Activated T-helper 1 cell treated with anti-CD3 and anti-CD28 coated beads, Interleukin-12 subunit alpha, Interleukin-12 subunit beta, Interleukin-2, Interleukin-4 antibody, amounts not matched to agents 30 ng/mL and 10 ng/mL and 1 ng/mL, durations not matched to agents 14 hours and 24 hours and 36 hours (primary cell): ENCODE measurements at places on chromosomes 3 and 15. TPM values are rescaled to one million over a fixed set of nuclear protein-coding genes. Genes with fewer than 3 reads are reported as not detected.

The ADPGK gene
- 94.0 and 101 TPM in 2 replicates for total RNA-seq

The CCNL1 gene
- 167 and 204 TPM in 2 replicates for total RNA-seq

The STXBP5L gene
- not detected in 2 replicates for total RNA-seq

The GOLGA8Q gene
- total RNA-seq: 1.1 and 2.0 TPM in 2 replicates

The ACP3 gene
- total RNA-seq: not detected in 2 replicates

The SH2D7 gene
- total RNA-seq: not detected in 2 replicates

- H3K4me1 ChIP-seq: no peaks in the 10 kb centered on the region
These were observed 54.9 kb downstream of the SLCO3A1 start for GRCh38 chr15:91908391-91908790.

DNA sequence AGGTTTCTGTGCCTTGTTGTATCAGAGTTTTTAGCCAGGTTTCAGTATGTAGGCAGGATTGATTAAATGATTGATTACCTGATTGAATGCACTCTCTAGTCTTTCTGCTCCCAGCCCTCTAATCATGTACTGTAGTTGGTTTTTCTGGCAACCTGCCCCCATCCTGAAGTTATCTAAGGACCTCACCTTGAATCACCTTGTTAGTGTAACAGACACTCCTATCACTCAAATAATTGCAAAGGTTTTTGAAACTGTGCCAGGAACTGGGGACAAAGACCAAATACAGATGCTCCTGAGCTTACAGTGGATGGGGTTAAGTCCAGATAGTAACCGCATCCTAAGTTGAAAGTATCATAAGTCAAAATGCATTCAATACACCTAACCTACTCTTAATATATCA is 141.5 kb upstream of the EIF1B start:
- no peak for DNase-seq
- H3K4me3 ChIP-seq: no peak overlapping the region
- H3K4me1 ChIP-seq: no peaks in the 10 kb centered on the region
- no peaks in the 10 kb centered on the region for H3K36me3 ChIP-seq

DNA sequence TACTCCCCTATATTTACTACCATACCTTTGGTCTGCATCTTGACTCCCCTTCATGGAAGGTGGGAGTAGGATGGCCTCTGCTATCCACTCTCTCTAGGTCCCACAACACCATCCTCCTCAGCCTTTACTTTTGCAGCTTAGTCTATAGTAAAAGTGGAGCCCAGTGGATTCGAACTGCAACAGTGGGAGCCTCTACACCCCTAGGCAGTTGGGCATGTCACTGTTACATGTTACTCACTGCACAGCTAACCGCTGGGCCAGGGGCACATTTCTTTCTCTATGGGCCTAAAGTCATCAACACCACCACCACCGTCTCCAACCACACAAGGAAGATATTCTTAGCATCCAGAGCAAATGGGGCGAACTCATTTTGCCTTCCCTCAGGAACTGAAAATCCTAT is 62.9 kb downstream of the KLF13 start:
- DNase-seq: no peak
- peak overlapping the region; percentile 66 for H3K27ac ChIP-seq
- no peaks in the 10 kb centered on the region for H3K27me3 ChIP-seq
- peak overlapping the region; percentile 61 for H3K4me3 ChIP-seq
- H3K36me3 ChIP-seq: peaks cover 11% of the 10 kb centered on the region
- H3K4me1 ChIP-seq: peaks cover 60% of the 10 kb centered on the region

GRCh38 chr3:9552252-9552999 is 1.2 kb downstream of the LHFPL4 start:
- no peak overlapping the region for H3K27ac ChIP-seq
- peak; percentile 23 for DNase-seq
- no peak overlapping the region for H3K4me3 ChIP-seq

GRCh38 chr15:27725731-27726130 is 373.4 kb downstream of the OCA2 start:
- no peaks in the 10 kb centered on the region for H3K27me3 ChIP-seq
- DNase-seq: no peak
- H3K4me1 ChIP-seq: no peaks in the 10 kb centered on the region
- no peak overlapping the region for H3K27ac ChIP-seq

GRCh38 chr3:133717424-133717823 is 28.8 kb upstream of the TF start:
- H3K36me3 ChIP-seq: no peaks in the 10 kb centered on the region
- DNase-seq: no peak
- no peak overlapping the region for H3K4me3 ChIP-seq
- H3K27ac ChIP-seq: no peak overlapping the region
- no peaks in the 10 kb centered on the region for H3K4me1 ChIP-seq

DNA sequence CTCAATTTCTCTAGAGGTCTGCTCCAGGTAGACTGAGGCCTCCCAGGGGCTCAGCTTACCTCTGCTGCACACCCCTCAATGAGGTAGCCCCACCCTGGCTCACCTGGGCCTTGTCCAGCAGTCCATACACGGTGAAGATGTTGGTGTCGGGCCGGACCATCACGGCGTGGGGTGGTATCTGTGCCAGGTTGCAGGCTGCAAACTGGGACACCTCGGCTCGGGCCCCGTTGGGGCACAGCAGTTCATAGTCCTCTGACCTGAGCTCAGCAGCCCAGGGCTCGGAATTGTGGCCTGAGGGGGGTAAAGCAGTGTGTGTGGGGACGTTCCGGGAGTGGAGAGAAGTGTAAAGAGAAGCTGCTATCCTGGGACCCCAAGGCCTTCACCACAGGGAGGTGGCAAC is 23.2 kb downstream of the MELTF start:
- H3K36me3 ChIP-seq: no peaks in the 10 kb centered on the region
- H3K27me3 ChIP-seq: peaks cover 4% of the 10 kb centered on the region
- H3K4me3 ChIP-seq: no peak overlapping the region
- peaks cover 10% of the 10 kb centered on the region for H3K4me1 ChIP-seq
- no peak for DNase-seq

DNA sequence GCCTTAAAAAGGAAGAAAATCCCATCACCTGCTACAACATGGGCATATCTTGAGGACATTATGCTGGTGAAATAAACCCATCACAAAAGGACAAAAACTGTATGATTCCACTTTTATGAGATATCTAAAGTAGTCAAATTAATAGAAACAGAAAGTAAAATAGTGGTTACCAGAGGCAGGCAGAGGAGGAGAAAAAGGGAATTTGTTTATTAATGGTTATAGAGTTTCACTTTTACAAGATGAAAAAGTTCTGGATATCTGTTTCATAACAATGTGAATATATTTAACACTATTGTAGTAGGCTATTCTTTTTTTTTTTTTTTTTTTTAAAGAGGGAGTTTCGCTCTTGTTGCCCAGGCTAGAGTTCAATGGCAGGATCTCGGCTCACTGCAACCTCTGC is 40.4 kb downstream of the DPH3 start:
- H3K27me3 ChIP-seq: no peaks in the 10 kb centered on the region
- H3K4me3 ChIP-seq: no peak overlapping the region
- no peaks in the 10 kb centered on the region for H3K4me1 ChIP-seq
- no peak overlapping the region for H3K27ac ChIP-seq

DNA sequence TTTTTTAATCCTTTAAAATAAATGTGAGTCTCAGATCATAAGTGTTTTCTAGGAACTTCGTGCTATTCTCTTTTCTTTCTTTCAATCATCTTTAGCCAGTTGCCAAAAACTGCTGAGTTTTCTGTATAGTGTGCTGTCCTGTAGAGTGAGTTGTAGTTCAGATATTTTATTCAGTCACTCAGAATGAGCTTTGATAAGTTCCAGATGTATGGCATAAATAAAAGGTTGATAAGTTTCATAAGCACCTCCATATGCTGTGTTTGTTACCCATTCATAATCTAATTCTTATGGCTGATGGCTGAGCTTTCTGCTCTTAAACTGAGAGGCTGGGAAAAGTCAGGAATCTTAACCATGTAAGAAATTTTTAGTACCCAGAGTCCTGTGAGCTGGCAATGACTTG is 59.3 kb upstream of the COL6A6 start:
- no peaks in the 10 kb centered on the region for H3K27me3 ChIP-seq
- DNase-seq: no peak
- H3K4me1 ChIP-seq: no peaks in the 10 kb centered on the region
- H3K36me3 ChIP-seq: no peaks in the 10 kb centered on the region
- H3K4me3 ChIP-seq: no peak overlapping the region

DNA sequence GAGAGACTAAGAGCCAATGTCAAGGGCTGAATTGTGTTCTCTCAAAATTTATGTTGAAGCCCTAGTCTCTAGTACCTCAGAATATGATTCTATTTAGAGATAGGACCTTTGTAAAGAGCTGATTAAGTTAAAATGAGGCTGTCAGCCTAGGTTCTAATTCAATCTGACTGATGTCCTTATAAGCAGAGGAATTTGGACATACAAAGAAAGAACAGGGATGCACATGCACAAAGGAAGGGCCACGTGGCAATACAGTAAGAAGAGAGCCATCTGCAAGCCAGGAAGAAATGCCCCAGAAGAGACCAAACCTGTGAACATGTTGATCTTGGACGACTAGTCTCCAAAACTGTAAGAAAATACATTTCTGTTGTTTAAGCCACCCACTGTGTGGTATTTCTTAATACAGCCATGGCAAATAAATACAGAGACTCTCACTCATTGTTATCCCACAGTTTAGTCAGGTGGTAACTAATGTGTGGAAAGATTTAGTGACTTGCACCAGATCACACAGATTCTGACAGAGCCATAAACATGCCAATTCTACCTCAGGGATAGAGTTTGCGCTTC is 652.2 kb downstream of the NAALADL2 start:
- no peaks in the 10 kb centered on the region for H3K36me3 ChIP-seq
- no peak for DNase-seq
- no peak overlapping the region for H3K27ac ChIP-seq
- H3K4me1 ChIP-seq: no peaks in the 10 kb centered on the region

GRCh38 chr3:32113981-32114545 is 7.6 kb downstream of the GPD1L start:
- H3K36me3 ChIP-seq: peaks cover 16% of the 10 kb centered on the region
- peak overlapping the region; percentile 83 for H3K4me3 ChIP-seq
- peak overlapping the region; percentile 94 for H3K27ac ChIP-seq
- no peak for DNase-seq

DNA sequence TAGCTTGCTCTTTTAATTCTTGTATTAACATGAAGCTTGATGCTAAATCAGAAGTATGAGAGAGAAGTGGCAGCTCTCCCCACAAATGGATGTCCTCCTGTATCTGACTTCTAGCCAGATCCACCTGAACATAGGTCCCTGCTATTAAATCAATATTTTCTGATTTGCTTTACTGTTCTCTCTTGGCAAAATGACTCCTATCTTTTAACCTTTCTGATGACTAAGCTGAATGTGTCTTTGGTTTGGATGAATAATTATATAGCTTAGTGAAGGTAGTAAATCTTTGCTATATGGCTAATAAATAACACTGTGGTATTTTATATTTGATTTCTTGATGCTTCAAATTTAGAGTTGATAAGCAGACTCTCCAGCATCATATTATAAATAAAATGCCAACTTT is 28.3 kb upstream of the ARL14 start:
- H3K4me1 ChIP-seq: no peaks in the 10 kb centered on the region
- DNase-seq: no peak
- no peak overlapping the region for H3K4me3 ChIP-seq
- no peak overlapping the region for H3K27ac ChIP-seq

DNA sequence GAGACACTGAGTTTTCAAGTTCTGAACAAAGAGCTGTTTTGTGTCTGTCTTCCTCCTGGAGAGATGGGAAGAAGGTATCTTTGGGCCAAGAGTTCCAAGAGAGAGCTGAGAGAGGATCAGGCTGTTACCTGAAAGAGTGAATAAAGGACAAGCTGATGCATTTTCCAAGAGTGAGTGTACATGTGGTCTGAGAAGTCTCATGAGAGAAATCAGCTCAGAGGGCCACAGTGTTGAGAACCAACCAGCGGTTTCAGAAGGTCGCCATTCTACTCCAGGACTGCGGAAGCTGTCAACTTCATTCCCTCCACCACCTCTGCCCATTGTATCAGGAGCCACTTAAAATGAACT is 42.7 kb upstream of the PPP2R3A start:
- no peaks in the 10 kb centered on the region for H3K36me3 ChIP-seq
- H3K27ac ChIP-seq: no peak overlapping the region
- no peaks in the 10 kb centered on the region for H3K4me1 ChIP-seq
- no peak for DNase-seq
- H3K4me3 ChIP-seq: no peak overlapping the region

DNA sequence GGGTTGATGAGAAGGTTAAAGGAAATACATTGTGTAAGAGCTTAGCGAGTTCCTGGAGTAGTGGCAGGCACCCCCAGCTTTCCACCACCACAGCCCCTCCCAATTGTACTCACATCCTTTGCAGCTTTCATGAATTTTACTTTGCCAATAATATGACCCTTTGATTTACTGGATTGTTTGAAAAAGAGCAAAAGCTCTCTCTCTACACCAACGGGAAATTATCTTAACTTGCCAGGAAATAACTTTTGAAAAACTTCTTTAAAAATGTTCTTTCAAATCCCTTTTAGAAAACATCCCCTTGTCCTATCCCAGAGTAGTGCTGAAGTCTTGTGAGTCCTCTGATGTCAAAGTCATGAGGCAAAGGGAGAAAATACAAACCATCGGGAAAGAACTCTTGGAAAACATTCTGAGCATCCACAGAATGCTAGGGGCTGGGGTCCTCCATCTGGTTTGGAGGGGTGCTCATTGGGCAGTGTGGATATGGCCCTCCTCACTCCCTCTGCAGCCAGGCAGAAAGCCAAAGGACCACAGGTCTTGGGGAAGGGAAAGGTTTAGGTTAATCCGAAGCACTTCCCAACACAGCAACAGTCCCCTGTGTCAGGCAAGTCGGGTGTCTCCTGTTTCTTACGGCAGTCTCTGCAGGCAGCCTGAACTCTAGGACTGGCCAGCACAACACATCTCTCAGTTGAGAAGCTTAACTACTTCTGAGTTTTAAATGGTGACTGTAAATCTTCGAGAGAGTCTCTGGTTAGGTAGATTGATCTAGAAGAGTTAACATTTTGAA is 36.5 kb downstream of the BOC start:
- no peaks in the 10 kb centered on the region for H3K36me3 ChIP-seq
- peaks cover 4% of the 10 kb centered on the region for H3K27me3 ChIP-seq
- DNase-seq: no peak

DNA sequence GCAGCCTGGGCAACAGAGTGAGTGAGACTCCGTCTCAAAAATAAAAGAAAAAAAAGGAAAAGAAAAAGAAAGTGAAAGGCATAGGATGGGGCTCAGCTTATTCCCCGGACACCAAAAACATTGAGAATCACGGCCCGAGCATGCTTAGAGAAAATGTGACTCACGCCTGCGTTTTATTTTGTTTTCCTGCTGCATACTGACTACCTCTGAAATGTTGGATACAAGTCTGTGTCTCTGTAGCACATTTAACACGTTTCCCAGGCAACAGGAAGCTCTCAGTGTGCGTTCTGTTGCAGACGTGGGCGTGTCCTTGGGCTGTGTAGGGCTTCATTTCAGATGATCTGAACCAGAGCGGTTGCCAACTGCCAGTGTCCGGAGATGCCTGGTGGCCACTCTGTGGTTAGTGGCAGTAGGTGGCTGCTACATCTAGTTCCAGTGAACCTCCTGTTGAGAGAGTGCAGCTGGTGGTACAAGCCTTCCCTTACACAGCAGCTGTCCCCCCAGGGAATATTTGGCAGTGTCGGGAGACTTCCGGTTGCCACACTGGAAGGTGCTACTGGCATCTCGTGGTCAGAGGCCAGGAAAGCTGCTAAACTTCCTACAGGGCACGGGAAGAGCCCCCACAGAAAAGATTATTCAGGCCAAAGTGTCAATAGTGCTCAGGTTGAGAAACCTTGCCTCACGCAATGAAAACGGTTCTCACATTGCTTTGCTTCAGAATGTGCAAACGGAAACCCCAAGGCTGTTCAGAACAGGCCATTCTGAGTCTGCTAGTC is 3.0 kb downstream of the SLC51A start:
- peak; percentile 56 for DNase-seq
- H3K27ac ChIP-seq: peak overlapping the region; percentile 81
- H3K36me3 ChIP-seq: no peaks in the 10 kb centered on the region
- peaks cover 3% of the 10 kb centered on the region for H3K27me3 ChIP-seq
- H3K4me1 ChIP-seq: peaks cover 22% of the 10 kb centered on the region

- no peak overlapping the region for H3K27ac ChIP-seq
- no peaks in the 10 kb centered on the region for H3K36me3 ChIP-seq
- no peak for DNase-seq
- peaks cover under 1% of the 10 kb centered on the region for H3K27me3 ChIP-seq
- peaks cover 9% of the 10 kb centered on the region for H3K4me1 ChIP-seq
These were observed 58.5 kb downstream of the ADAMTS7 start for GRCh38 chr15:78752492-78753358.
